ENCODE measurements at places on chromosomes 5 and 9. TPM values are rescaled to one million over a fixed set of nuclear protein-coding genes. Genes with fewer than 3 reads are reported as not detected.

DNA sequence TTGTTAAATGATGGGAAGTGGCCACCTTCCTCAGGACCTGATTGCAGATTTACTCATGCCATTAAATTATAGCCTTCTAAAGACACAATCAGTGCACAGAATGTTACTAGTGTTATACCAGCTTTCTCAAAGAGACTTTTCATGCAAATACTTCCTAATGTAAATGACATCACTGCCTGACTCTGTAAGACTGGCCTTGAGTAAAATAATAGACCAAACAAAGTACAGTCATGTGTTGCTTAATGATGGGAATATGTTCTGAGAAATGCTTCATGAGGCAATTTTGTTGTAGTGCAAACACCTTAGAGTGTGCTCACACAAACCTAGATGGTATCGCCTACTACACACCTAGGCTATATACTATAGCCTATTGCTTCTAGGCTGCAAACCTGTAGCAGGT lies 17.0 kb upstream of the C1QTNF3 start:
- DNase-seq = no peak

- no peak for DNase-seq
Measured at GRCh38 chr9:137294681-137295237, 7.3 kb downstream of the NRARP start.

DNA sequence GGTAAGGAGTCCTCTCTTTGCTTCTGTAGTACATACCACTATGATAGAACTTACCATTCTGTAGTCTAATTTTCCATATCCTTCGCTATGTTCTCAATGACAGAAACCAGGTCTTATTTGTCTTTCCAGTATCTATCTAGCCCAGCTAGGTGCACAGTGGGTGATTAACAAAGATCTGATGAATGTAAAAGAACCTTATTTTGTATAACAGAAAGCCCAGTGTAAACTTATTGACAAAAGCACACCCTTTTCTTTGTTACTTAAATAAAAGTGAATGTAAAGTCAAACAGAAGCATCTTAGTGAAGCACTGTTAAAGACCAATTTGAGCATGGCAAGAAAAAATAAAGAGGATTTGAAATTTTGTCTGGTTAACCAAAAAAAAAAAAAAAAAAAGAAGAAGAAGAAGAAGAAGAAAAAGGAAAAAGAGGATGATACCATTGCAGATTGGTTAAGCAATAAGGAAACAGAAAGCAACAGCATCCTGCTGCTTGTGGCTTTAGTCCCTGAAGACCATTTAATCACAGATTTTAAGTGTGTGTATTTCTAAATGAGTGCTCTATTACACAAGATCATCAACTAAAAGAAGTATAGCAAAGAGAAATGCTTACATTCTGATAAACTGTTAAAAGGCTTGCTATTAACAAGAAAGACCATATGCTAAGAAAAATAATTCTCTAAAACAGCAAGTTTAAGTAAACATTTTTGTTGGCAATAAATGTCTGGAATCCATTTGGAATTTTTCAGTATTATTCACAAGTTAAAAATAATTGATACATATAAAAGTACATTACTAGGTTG lies 21.2 kb downstream of the MEGF9 start:
- DNase-seq = no peak

- DNase-seq = peak; percentile 34
Measured at GRCh38 chr5:39072925-39073766, 1.1 kb downstream of the RICTOR start.

GRCh38 chr5:170380361-170380951 lies 8.7 kb downstream of the KCNMB1 start:
- no peak for DNase-seq

DNA sequence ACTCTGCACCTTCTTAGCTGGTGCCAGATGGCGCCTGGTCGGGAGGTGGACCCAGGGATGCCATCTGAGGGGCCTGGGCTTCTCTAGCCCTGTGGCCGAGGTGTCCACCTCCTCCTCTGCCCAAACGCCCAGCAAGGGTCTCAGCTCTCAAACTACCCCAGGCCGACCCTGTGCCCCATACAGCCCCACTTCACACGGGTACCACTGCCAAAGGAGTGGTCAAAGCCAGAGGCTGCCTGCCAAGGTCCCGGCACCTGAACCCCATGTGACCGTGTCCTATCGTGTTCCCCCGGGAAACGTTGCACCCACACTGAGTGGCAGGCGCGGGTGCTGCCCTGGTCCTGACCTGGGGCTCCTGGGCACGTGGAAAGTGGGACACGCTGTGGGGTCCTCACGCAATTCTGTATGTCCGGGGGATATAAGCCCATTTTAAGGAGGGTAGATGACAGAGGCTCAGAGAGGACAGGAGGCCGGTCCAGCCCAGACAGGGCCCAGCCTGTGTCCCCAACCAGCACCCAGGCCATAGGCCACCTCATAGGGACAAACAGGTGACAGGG lies 1.9 kb downstream of the ENTPD8 start:
- peak; percentile 8 for DNase-seq

DNA sequence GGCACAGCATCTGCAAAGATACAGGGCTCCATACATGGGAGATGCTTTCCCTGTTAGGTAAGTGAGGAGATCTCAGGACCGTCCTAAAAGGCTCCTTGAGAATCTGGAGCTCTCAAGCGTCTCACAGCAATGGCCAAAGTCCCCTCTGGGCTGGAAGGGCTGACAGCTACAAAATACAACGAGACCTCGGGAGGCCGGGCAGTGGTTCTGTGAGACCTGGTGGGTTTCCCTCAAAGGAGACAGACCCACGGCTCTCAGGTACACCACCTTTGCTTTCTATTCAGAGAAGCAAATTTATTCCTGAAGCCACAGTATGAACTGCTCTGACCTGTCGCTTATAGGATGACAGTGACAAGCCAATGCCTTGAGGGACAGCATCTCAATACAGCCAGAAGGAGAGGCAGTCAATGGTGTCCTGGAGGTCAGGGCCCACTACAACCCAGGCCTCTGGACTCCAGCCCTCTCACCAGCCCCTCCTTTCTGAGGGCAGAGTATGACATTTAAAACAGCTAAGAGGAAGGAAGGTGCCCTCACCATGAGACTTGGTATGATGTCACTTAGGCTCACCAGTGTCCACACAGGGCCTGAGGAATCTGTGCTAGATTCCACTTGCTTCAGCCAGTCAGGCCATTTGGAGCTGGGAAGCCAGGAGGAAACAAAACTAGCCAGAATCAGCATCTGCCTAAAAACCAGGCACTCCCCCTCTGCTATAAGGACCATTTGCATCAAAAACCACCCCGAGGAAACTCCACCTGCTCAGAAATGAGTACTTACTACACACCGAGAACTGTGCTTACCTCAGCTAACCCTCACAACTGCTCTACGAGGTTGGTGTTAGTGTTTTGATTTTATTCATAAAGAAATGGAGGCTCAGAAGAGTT lies 86.5 kb upstream of the FSTL4 start:
- no peak for DNase-seq

DNA sequence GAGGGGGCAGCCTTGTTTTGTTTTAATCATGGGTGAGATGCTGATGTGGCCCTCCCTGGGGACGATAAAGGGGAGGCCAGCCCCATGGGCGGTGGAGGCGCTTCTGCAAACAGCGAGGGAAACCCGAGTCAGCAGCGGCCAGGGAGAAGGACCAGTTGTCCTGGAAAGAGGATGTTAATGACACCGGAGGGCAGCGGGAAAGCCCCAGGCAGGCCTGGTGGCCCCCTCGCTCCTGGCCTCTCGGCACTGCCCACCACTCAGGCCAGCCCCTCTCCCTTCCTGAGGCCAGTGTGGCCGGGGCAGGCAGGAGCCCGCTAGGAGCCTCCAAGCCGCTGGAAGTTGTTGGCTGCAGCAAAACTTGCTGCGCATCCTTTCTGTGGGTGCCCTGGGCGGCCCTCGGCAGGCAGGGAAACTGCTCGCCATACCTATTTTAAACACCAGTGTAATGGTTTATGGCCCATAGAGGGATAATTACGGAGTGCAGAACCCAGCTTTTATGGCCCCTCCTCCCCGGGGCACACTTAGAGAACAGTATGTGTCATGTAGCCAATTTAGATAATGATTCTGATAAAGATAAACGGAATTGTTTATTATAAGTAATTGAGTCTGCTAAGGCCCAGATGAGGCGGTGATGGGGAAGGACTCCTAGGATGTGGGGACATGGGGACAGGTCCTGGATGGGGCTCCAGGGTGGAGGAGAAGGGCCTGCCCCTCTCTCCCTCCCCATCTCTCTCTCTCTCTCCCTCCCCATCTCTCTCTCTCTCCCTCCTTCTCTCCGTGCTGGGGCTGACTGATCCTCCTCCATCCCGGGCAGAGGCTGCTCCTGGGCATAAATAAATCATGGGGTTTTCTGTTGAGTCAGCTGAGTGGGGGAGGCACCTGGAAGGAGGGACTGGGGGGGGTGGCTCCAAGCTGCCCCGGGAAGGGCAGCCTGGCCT lies 36.9 kb downstream of the LMX1B start:
- no peak for DNase-seq

- DNase-seq = no peak
Measured at GRCh38 chr5:137034764-137035479, 464.2 kb downstream of the SPOCK1 start.

DNA sequence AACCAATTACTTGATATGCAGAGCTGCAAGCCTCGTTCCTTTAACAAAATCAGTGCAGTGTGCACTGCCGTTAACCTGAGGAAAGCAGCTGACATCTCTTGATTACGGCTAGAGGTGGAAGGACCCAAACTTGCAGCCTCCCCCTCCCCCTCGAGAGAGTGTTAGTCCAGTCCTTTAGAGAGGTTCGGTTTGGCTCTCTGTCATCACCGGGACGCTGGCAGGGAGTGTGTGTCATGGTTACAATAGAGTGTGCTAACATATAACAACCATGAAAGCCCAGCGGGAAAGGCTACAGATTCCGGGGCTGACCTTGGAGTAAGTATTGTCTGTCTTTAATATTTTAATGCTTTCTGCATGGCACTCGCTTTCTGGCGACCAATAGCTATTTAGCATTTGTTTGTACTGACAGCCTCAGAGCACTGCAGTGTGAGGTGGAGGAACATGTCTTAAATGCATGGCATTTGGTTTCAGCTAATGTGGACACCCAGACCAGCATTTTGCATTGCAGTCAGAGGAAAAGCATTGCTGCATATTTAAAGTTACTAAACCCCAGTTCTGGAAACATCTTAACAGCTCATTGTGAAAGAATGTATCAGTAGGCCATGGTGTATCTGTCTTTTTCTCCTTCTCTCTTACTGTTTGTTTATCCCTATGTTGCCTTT lies 237.5 kb downstream of the CD180 start:
- DNase-seq = peak; percentile 49

- peak; percentile 64 for DNase-seq
Measured at GRCh38 chr5:54834121-54834842, 151.1 kb downstream of the ESM1 start.

GRCh38 chr5:103690676-103691075 lies 128.1 kb upstream of the NUDT12 start:
- no peak for DNase-seq

- no peak for DNase-seq
Measured at GRCh38 chr5:136731241-136731900, 366.0 kb upstream of the TRPC7 start.

The IFNB1 gene
- total RNA-seq = not detected

The RNF224 gene
- total RNA-seq = not detected

The PDE6A gene
- total RNA-seq = 0.07 TPM

The PCDH12 gene
- total RNA-seq = 10.2 TPM

The LPAR1 gene
- 16.6 TPM for total RNA-seq

The TNFSF8 gene
- total RNA-seq = 0.11 TPM

The SHC3 gene
- total RNA-seq = 0.45 TPM

The CDKN2B-AS1 gene
- not detected for total RNA-seq

The FAM221B gene
- total RNA-seq = not detected

The CARD9 gene
- total RNA-seq = 0.60 TPM

The FBP2 gene
- not detected for total RNA-seq

All from heart right ventricle (tissue), 16 donors.